Stimulated activated CD8-positive, alpha-beta memory T cell treated with anti-CD3 and anti-CD28 coated beads, Interleukin-2, amount 100 ng/mL, for 1 hour (primary cell): ENCODE measurements at places on chromosomes 7 and 10.

DNA sequence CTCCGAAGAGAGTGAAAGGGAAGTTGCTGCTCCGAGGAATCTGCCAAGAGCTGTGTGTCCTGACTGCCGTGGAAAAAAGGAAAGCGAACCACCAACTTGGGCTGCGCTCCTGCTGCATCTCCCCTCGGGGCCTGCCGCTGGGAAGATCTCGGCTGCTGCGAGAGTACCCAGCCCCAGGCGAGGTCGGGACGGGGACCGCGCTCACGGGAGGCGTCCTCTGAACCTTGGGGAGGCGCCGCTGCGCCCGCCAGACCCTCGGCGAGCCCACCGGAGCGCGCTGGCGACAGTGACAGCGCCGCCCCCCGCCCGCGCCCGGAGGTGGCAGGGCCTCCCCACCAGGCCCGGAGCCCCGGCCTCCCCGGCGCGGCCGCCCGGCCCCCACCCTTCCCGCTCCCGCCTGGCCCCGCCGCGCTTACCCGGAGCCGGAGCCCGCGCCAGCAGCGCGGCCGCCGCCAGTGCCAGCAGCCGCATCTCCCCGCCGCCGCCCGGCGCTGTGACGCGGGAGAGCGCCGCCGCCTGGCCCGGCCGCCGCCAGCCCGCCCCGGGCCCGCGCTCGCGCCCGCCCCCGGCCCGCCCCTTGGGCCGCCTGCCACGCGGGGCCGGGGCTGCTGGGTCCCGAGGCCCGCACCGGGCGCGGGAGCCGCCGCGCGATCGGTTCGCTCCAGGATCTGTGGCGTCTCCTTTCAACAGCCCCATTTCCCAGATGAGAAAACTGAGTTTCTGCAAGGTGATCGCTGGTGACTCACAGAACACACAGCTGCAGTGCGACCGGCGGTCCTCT, at the start of gene VSTM4:
Gene VSTM4, minus strand, starts transcription at position 508 of the 781 bp plus-strand sequence. Its CDS starts 37 bp downstream, at position 471.
- no peak for DNase-seq

- no peak for DNase-seq
These were observed 4.9 kb downstream of the ZNF277 start for GRCh38 chr7:112211348-112211907.

GRCh38 chr7:88091988-88092675, 127.7 kb downstream of the SRI start:
- DNase-seq, result no peak

DNA sequence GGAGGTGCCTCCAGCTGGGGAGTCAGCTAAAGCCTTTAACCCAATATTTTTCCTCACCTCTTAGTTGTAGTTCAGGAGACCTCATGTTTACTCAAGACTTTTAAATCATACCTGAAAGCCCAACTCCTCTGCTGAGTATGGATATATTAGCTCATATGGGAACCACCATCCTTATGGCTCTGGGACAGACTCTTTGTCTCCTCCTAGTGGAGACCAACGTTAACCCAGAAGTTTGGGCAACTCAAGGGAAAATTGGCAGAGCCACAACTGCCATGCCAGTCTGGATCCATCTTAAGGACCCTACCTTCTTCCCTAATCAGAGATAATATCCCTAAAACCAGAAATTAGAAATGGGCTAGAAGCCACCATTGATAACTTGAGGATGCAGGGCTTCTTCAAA, 80.8 kb downstream of the TMEM106B start:
- no peak for DNase-seq

DNA sequence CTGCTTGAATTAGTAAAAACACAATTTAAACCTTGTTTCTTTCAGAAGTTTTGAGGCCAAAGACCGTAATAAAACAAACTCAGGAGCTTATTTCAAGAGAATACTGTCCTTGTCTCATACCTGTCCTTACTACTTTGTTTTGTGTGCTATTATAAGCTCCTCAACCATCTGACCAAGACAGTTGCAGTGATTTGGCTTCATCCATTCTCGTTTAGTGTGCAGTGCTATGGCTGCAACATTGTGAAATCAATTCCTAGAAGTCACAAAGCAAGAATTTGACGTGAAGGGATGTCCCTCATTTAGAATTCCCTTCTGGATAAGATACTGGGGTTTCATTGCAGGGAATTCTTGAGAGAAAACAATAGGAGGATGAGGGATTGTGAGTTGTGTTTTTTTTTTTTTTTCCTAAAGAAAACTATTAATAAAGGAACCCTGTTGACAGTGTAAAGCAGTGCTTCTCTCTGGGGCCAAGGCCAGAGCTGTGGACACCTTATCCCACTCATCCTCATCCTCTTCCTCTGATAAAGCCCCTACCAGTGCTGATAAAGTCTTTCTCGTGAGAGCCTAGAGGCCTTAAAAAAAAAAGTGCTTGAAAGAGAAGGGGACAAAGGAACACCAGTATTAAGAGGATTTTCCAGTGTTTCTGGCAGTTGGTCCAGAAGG, at the start of gene OIT3:
Gene OIT3, plus strand, starts transcription at position 604 of the 663 bp plus-strand sequence. CDS start 60 bp downstream, outside the sequence.
- DNase-seq, result no peak

GRCh38 chr10:27526242-27526641, 22.1 kb downstream of the RAB18 start:
- DNase-seq, result no peak

- no peak for DNase-seq
These were observed 324.9 kb downstream of the AGMO start for GRCh38 chr7:15236952-15237351.

- no peak for DNase-seq
These were observed 100.1 kb upstream of the COL1A2 start for GRCh38 chr7:94294471-94295131.

GRCh38 chr10:114953047-114953446, 15.1 kb downstream of the TRUB1 start:
- DNase-seq, result no peak

- no peak for DNase-seq
These were observed 255.1 kb upstream of the MKLN1 start for GRCh38 chr7:131072505-131073091.

GRCh38 chr7:120272701-120273475, at the start of gene KCND2:
KCND2 (plus strand) TSS chr7:120273175.
- no peak for DNase-seq

- no peak for DNase-seq
These were observed 57.3 kb upstream of the GSAP start for GRCh38 chr7:77473229-77474005.

DNA sequence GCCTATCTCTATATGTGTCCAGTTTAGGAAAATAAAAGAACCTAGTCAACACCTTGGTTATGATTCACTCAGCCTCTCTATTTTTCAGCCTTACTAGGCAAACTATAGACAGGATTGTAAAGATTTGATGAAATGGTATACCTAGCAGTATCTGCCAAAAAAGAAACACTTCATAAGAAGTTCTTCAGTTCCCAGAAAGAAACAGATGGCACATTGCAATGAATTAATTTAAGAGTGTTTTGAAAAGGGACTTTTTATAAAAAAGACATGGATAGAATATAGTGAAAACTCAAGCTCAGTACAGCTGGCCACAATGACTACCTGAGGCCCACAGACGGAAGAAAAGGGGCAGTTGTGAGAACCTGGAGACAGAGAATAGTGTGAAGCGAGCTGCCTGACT, 40.6 kb upstream of the RTKN2 start:
- DNase-seq, result no peak

- DNase-seq, result no peak
These were observed 898.2 kb downstream of the CCSER2 start for GRCh38 chr10:85226596-85226995.

DNA sequence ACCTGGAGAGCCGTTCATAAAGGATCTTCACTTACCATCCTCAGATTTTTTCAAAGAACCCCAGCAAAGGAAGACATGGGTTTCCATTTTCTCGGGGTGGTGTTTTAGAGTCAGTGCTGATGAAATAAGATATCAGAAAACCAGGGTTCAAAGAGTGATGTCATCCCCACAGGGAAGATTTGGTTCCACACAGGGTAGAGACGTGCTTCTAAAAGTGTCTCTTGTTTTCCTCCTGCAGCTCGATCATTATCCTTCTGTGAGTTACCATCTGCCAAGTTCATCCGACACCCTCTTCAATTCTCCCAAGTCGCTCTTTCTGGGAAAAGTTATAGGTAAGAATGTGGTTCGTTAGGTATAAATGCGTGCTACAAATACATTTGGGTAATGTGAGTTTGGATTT, 323.8 kb upstream of the C7orf33 start:
- no peak for DNase-seq

DNA sequence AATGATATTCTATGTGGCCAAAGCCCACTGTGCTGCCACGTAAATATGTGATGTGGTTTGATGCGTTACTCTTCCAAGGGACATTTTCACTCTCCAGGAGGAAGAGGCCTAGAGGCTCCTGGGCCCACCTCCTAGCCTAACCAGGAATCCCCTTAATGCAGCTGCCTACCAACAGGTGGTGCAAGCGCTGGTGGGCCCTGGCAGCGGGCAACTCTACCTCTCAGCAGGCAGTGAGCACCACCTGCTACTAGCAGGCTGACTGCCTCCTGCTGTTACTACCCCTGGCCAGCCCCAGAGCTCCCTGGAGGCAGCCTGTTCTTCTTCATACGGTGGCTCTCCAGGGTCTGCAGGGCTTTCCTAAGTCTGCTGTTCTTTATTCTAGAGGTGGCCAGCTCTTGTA, 62.8 kb downstream of the CDH23 start:
- DNase-seq, result no peak

DNA sequence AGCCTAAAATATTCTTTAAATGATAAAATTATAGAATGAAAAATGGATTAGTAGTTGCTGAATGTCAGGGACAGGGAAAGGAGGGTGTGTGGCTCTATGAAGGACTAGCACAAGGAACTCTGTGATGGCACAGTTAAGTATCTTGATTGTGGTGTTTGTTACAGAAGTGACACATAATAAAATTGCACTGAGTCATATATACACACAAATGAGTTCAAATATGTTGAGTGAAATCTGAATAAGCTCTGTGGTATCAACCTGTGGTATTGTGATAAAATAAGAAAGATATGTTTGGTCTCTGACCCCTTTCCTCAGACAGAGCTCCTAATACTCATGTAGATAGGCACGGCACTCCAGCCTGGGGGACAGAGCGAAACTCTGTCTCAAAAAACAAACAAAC, 181.5 kb upstream of the TRIM24 start:
- DNase-seq, result no peak

DNA sequence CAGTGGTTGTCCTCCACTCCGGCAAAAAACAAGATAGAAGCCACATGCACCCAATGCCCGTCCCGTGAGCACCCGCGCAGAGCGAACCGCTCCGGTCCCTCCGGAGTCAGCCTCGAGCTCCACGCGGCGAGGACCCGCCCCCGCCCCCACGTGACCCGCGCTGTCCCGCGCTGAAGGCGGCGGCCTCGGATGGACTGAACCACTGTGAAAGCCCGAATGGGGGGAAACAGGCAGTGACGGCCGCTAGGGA, 766 bp upstream of the EIF3B start:
- peak; percentile 76 for DNase-seq

DNA sequence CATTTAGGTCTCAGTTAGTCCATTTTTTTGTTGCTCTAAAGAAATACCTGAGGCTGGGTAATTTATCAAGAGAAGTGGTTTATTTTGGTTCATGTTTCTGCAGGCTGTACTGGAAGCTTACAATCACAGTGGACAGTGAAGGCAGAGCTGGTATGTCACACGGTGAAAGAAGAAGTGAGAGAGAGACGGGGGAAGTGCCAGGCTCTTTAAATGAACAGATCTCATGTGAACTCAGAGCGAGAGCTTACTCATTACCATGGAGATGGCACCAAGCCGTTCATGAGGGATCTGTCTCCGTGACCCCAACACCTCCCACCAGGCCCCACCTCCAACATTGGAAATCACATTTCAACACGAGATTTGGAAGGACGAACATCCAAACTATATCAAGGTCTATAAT, 18.9 kb upstream of the PNLIPRP3 start:
- DNase-seq, result no peak

DNA sequence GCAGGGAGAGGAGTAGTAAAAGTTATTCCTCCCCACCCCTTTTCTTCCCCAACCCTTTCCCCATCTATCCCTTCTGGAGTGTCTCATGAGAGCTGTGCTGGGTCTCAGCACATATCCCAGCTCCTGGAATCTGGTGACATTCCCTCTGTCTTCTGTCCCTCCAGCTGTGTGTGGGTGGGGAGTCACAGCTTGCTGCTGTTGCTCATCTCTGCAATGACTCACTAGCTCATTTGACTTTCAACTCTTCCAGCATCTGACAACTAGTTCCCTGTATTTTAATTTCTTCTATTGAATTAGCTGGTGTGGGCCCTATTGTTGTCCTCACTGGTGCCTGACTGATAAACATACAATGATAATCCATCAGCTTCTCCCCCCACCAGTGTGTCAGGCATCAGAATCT, 198.9 kb upstream of the AUTS2 start:
- no peak for DNase-seq

DNA sequence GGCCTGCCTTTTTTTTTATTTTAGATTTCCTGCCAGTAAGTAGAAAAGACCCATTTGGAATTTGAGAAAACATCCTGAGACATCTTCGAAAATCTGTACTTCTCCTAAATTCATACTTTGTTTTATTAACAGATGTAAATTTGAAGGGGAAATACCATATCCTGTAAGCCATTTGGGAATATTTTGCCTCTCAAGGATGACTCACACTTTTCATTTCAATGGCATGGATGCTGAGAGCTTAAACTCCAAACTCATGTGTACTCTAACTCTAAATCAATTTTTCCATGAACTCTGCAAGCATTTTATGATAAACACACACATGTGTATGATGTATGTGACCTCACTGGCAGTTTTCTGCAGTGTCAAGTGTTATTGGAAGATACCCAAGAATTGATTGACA, 89.0 kb downstream of the SEMA3A start:
- no peak for DNase-seq

GRCh38 chr7:70432567-70433001, 699.4 kb upstream of the GALNT17 start:
- DNase-seq, result no peak

GRCh38 chr7:37434529-37434928, 14.1 kb downstream of the ELMO1 start:
- no peak for DNase-seq

GRCh38 chr7:93715234-93715633, 140.7 kb upstream of the CALCR start:
- DNase-seq, result no peak

DNA sequence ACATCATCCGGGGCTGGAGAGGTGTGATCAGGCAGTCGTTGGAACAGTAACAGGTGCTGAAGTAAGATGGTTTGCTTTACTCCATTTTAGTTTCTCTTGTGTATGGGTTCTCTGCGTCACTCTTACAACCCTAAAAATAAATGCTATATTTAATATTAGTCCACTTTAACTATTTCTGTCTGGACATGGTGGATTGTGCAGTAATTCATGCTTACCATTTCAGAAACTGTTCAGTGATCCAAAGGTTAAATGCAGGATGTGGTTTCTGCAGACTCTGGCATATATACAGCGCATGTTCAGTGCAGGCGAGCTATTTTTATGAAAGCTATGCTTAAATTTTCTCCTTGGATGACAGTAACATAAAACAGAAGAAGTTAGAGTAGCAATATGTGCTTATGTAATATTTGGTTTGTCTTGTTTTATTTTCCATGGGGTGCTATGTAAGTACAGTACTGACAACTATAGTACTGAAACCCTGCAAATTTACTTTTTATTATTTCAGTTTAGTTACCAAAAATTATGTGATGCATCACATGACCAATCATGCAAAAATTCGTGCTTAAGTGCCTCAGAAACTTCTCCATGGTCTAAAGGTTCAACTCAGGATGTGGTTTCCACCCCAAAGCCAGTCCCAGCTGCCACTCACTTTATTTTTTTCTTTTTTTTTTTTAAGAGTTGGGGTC, 46.6 kb upstream of the GRID1 start:
- DNase-seq, result no peak

- DNase-seq, result no peak
These were observed 126.8 kb downstream of the MAD1L1 start for GRCh38 chr7:2105917-2106316.
